ENCODE measurements at places on chromosomes 3 and 15.
A peak's percentile ranks its signal among the peaks of the same experiment; 100 is the strongest.

- no peak for DNase-seq
Observed at GRCh38 chr3:104909198-104909597, 457.5 kb upstream of the ALCAM start.

DNA sequence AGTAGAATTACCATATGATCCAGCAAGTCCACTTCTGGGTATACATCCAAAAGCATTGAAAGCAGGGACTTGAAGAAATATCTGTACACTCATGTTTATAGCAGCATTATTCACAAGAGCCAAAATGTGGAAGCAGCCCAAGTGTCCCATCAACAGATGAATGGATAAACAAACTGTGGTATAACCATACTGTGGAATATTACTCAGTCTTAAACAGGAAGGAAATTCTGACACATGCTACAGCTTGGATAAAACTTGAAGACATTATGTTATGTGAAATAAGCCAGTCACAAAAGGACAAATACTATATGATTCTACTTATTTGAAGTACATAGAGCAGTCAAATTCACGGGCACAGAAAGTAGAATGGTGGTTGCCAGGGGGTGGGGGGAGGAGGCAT is 91.2 kb downstream of the HMG20A start:
- DNase-seq = no peak

DNA sequence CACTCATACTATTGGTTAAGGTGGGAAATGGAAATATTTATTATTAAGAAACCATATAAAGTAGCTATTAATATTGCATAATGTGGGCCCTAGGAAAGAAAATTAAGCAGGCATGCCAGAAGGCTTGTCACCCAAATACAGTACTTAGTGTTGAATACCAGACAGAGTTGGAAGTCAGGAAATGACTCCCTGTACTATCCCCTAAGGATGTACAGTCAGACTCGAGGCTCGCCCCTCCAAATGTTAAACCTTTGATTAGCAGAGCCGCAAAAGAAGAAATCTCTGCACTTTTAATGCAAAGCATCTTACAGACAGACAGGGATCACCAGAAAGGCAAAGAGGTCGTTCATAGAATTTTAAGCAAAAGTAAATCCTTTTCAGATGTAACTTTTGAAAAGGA is 11.3 kb upstream of the RBSN start:
- DNase-seq = no peak

GRCh38 chr3:151093905-151094304 is 8.4 kb downstream of the MED12L start:
- DNase-seq = no peak

DNA sequence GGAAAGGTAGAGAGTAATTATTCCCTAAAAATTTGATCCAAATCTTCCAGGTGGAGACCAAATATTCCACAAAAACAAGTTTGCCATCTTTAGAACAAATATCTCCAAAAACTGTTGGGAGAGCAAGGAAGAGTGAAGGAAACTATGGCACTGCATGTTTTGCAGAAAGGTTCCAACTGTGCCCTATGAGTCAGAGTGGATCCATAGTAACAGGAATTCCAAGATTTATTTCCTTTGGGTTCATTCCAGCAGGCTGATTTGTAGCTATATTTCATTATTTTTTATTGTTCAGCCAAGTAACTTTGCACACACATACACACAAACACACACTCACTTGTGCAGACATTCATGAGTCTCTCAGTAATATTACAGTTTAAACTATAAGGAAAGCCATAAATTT is 459.7 kb upstream of the EPHA6 start:
- DNase-seq = no peak

DNA sequence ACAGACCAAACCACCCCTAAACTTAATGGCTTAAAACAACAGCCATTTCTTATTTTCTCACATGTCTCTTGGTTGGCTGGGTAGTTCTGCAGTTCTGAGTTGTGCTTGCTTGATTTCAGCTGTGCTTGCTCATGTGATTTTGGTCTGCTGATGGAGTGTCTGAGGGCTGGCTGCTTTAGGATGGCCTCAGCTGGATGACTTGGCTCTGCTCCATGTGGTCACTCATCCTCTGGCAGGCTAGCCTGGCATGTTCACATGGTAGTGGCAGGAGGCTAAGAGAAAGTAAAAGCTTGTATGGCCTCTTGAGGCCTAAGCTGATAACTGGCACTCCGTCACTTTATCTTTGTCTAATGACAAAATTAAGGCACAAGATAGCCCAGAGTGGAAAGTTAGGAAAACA is 4.1 kb downstream of the SV2B start:
- no peak for DNase-seq

- no peak for DNase-seq
Observed at GRCh38 chr15:31235311-31236183, 91.1 kb upstream of the KLF13 start.

DNA sequence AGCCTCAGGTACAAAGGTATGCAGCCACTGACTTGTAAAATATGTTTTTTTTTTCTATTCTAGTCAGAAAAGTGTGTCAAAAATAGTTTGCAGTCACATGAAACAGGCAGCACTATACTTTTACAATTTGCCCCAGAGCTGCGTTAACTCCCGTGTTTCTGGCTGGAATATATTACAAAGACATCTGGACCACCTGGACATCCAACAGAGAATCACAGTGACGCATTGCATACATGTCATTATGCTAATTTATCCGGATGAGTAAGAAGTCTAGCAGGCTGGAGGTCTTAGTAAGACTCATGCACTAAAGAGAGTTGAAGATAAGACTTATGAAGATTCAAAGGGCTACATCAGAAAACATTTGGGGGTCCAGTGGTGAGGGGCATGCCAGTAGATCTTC is 39.2 kb upstream of the STRIT1 start:
- no peak for DNase-seq

- no peak for DNase-seq
Observed at GRCh38 chr3:13479332-13479581, 849 bp upstream of the HDAC11 start.

DNA sequence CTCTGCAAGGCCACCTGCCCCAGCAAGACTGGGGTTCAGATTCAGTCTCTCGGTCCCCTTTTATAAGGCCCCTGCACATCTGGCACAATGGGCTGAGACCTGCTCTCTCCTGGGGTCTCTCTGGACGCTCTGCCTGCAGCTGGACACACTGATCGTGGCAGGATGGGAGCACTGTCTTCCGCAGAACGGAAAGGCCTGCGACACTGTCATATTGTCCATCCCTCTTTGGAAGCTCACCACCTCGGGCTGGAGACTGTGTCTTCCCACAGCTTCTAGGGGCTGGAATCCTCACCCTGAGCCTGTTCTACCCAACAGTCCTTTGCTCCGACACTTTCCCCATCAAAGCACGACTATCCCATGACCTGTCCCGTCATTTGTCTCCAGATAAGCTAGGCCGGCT is 11.5 kb upstream of the IGDCC4 start:
- no peak for DNase-seq

DNA sequence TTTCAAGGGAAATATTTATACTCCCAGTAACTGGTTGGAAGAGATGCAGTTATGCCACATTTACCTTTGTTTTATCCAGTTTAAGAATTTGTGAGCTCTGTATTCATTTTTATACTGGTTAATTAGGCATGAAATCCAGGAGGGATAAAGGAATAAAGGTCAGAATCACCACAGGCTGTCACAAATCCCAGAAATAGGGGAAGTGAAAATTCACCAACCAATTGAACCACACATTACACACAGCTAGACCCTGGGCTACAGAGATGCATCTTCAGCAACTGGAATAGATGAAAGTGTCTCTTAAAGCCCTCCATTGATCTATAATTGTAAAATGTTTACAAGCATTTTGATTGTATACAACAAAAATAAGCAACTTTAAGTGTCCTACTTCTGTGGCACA is 18.5 kb downstream of the SERPINI1 start:
- no peak for DNase-seq

GRCh38 chr3:170961616-170962400 is 53.4 kb upstream of the EIF5A2 start:
- DNase-seq = no peak

DNA sequence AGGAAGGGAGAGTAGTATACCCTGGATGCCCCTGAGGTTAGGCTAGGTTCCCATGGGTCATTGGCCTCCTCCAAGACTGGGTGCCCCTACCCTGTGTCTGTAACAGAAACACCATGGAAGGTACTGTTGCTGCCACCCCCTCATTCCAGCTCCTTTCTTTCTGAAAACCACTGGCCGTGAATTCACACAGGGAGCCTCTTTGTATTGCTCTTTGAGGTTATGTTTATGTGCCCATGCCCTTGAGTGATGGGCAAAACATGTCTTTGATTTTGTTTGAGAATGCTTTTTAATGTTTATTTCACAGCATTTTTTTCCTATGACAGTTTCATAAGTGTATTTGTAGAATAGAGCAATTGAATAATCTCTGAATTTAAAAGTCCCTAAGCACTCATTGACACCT is 79.7 kb downstream of the RARB start:
- DNase-seq = no peak

DNA sequence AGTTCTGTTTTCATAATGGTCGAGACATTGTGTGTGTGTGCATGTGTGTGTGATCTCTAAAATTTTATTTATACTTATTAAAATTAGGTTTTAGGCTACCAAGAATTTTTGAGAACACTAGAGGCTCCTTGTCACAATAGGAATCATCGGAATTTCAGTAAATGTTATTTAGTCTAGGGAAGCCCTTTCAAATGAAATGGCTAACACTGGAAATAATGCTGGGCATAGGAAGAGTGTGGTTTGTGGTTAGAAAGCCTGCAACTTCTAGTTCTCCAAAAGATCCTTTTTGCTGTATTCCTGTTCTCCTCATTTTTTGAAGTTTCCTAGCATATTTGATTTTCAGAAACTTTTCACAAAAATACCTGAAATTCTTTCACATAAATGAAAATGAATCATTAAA is 92.5 kb upstream of the MBNL1 start:
- DNase-seq = no peak

DNA sequence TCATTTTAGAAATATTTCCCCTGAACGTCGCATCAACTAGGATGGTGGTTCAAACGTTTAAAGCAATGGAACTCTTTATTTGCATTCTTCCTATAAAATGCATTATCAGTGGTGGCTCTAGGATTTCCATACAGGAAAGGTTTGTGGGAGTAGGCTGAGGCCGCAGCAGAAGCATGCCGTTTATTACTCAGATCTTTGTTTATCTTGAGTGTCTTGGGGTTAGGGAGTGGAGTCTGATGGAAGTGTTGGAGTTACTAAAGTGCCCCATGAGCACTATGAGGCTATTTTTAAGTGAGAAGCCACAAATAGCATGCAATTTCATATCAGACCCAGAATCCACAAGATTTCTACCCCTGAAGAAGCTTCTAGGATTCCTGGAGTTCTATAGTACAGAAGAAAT is 26.2 kb downstream of the ATOSA start:
- DNase-seq = no peak

GRCh38 chr3:174002543-174002942 is 605.0 kb downstream of the NLGN1 start:
- no peak for DNase-seq

GRCh38 chr3:96631050-96631449 is 183.3 kb upstream of the EPHA6 start:
- DNase-seq = no peak

DNA sequence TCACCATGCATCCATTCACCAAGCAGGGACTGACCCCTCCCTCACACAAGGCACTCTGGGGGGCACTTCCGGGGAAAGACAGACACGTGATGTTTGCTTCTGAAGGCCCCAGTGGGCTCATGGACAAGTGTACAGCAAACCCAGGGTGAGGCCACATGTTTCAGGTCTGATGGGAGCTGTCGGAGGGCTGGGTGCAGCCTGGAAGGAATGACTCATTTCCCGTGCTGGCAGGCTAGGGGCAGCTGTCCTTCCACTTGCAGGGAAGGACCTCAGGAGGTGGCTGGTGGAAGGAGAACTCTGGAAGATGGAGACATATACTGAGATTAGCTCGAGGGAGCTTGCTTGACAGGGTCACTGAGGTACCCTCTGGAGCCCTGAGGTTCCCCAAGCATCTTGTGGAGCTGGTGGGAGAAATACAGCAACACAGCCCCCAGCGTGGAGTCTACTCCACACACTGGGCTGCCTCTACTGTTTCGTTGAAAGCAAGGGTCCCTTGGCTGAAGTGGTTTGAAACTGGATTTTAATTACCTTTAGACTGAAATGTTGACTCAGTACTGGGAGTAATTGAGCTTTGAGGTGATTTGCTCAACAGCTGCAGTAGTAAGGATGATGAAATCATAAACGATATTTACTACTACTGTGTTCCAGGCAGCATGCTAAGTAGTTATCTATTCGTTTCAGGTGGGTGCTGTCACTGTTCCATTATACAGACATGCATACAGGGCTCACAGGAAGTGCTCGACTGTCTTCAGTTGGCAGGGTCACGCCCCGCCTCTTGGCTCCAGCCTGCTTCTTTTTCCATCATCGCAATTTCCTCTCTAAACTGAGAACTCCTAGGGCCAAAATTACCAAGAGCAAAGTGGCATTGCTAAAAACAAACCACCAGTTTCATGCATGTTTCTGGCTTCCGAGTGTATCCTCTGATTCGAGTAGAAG is 230.4 kb downstream of the ADAMTS17 start:
- peak; percentile 49 for DNase-seq

- DNase-seq = no peak
Observed at GRCh38 chr15:78358102-78358870, 18.1 kb downstream of the CRABP1 start.

GRCh38 chr3:117809186-117810081 is 1099.9 kb downstream of the TUSC7 start:
- DNase-seq = no peak

DNA sequence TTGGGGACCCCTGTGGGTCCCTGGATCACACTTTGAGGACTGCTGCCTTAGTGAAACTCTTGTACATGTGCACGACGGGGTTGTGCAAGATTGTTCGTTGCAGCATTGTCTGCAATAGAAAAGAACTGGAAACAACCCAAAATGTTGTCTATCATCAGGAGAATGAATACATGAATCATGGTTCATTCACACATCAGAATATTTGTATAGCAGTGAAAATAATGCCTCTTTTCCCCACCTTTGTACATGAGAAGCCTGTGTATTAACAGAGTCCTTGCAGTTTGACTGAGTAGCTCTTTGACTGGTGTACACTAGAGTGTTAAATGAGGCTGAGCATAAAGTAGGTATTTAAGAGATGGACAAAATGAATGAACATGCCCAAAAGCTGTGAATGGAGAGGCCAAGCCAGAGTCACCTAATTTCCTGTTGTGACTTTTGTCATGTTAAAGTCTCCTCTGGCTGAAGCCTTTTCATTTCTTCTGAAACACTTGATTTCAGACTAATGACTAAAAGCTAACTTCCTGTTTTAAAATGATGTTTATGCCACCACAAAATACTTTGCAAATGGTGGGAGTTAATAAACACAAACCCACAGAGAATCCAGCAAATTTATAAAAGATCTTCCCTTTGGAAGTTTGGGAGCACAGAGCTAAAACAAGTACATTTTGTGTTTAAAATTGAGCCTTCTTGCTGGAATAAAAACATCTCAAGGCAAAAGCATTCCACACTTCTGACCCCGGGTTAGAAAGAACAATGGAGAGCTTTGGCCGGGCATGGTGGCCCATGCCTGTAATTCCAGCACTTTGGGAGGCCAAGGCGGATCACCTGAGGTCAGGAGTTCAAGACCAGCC is 20.6 kb upstream of the USP3 start:
- no peak for DNase-seq

Data from T1000 (cell line).